ENCODE measurements at places on chromosomes 13 and 19. TPM values are rescaled to one million over a fixed set of nuclear protein-coding genes. Genes with fewer than 3 reads are reported as not detected.

DNA sequence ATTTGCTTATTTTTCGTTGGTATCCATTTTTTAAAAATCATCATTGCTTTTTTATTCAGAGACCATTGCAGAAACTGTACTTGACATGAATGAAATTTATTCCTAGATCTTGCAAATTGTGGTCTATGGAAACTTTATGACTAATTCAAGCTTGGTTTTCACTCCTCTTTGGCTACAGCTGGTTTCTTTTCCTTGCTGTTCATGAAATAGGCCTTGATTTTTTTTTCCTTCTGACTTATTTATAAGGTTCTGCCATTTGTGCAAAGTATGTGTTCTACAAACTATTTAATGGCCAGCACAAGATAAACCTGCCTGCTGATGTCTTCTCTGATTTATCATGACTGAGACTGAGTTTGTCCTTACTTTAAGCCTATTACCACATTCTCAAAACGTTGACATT lies 764.0 kb upstream of the SLITRK5 start:
- no peak for DNase-seq

The IZUMO1 gene
- total RNA-seq, result 3.3 TPM

- no peak for DNase-seq
These were observed 4.4 kb upstream of the LILRA5 start for GRCh38 chr19:54317108-54317964.

DNA sequence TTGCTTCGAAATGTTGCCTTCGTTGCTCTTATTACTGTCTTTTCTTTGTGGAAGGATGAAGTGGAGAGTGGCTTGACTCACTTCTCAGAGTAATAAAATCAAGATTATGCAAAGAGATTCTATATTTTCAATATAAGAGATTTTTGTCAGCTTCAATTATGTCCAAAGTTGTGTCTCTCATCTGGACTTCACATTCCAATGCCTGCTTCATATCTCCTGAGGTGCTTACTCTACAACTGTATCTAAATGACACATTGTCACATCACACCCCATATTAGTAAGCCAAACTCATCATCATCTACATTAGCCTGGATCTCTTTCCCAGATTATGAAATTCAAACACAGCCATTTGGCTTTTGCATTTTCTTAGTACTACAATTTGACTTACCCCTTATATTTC lies 409.4 kb downstream of the DACH1 start:
- DNase-seq, result no peak

DNA sequence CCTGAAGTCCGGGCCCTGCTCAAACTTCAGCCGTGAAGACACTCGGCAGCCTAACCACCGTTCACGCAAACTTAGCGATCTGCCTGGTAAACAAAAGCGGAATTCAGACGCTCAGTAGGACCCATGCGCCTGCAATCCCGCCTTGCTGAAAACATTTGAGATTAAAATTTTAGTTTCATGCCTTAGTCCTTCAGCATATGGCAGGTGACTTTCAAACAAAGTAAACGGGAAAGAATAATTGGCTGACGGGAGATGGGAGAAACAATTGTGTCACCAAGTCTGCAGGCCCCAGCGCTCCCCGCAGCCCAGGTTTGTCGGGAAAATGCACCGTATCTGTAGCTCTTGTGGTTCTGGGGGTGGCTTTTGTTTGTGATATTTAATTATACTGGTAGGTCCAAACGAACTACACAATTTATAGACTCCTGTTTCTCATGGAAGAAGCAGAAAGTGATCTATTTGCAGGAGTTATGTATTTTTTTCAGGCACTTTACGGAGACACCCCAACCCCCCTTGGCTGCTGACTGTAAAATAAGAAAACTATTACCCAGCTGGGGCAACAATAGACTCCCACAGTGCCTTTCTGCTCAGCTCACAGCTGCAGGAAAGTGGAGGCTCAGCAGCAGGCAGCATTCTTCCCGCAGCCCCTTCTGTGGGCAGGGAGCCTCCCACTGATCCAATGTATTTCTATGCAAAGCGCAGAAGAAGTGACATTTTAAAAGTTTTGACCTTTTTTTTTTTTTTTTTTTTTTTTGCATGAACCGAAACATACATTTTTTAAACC lies 94.8 kb downstream of the SOX1 start:
- DNase-seq, result peak; percentile 25

DNA sequence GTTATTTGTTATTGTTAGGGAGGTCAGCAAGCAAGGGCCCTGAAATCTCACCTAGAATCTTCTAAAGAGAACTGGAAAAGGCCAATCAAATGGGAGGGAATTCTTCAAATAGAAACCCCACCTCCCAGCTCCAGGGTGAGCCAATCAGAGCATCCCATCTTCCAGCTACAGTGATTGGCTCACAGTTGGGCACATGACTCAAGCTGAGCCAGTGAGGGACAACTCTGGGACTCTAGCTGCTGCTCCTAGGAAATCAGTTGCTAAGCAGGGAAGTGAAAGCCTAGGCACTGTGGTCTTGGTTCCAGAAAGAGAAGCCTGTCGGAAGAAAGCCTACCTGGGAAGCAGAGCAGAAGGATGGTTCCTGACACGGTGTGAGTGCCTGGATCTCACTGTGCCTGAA lies 13.4 kb downstream of the TM6SF2 start:
- no peak for DNase-seq

- peak; percentile 24 for DNase-seq
These were observed 4.1 kb downstream of the TLE2 start for GRCh38 chr19:3024870-3025548.

GRCh38 chr13:23146811-23147625 lies 33.8 kb upstream of the SGCG start:
- no peak for DNase-seq

The GPALPP1 gene
- total RNA-seq, result 26.1 TPM

GRCh38 chr13:109427148-109427547 lies 359.2 kb downstream of the IRS2 start:
- DNase-seq, result no peak

The HIF3A gene
- total RNA-seq, result 54.2 TPM

The ZNF763 gene
- total RNA-seq, result not detected

The KLF2 gene
- total RNA-seq, result 48.9 TPM

- no peak for DNase-seq
These were observed 365.0 kb upstream of the NBEA start for GRCh38 chr13:34577051-34577450.

The ZNF837 gene
- 4.5 TPM for total RNA-seq

DNA sequence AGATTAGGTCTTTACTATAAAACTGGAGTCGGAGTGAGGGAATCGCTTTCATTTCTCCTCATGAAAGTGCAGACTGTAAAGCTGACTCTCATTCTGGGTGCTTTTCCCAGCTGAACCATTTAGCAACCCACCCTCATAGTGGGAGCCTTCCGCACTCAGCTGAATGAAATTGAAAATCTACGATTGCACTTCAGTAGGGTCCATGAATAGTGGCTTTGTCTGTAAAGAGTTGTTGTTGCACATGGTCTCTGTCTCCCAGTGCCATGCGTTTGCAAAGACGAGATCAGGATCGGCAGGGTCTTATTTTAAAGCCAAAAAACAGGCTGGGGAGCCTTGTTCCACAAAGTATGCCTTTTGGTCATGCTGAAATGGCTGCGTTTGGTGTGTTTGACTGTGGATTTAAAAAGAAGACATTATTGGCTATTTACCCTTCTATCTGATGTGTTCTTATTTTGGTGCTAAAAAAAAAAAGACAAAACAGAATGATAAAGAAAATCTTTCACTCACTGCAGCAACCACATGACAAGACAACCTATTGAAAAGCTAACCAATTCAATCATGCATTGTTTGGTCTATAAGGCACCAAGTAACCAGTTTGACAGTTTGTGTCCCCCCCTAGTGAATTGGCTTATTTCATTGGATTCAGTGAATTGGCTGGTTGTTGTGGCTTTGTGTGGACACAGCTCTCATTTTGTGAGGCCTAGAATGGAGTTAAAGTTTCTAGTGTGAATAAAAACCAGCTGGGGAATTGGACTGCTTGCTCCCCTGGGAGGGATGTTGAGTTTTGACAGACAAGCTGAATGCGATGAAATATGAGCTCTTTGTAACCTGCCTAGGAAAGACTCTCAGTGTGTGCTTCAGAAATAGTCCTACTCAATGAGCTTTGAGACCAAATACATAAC lies 65.6 kb downstream of the ARHGAP35 start:
- DNase-seq, result no peak

DNA sequence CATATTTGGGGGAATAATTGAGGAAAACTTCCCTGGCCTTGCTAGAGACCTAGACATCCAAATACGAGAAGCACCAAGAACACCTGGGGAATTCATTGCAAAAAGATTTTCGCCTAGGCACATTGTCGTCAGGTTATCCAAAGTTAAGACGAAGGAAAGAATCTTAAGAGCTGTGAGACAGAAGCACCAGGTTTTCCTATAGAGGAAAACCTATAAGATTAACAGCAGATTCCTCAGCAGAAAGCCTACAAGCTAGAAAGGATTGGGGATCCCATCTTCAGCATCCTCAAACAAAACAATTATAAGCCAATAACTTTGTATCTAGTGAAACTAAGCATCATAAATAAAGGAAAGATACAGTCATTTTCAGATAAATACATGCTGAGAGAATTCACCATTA lies 114.9 kb downstream of the PIBF1 start:
- no peak for DNase-seq

DNA sequence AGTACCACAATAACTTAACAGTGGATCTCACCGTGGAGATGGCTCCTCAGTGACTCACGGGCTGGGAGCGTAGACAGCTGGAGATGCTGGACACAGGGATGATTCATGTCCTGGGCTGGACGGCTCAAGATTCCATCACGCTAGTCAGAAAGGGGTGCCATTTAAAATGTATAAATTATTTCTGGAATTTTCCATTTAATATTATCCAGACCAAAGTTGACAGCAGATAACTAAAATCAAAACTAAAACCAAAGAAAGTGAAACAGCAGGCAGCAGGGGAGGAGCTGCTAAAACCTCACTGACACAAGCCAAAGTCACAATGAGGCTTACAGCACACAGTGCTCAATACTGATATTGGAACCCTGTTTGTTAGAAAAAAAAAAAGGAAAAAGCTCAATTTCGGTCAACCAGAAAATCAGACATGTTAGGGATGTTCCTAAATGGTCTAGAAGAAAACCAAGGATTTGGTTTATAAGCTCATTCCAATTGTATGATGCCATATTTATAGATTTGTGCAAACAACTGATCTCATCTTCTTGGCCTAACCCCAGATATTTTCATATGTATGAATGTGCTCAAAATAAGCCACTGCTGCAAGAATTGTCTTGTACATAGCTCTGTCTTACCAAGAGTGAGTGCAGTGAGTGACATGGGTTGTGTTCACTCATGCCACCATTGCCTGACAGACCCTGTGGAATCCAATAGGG lies 111.8 kb downstream of the SACS start:
- DNase-seq, result no peak

Measured in endothelial cell (in vitro differentiated cells).